ENCODE measurements at places on chromosomes 16 and 17. TPM values are rescaled to one million over a fixed set of nuclear protein-coding genes. Genes with fewer than 3 reads are reported as not detected.

DNA sequence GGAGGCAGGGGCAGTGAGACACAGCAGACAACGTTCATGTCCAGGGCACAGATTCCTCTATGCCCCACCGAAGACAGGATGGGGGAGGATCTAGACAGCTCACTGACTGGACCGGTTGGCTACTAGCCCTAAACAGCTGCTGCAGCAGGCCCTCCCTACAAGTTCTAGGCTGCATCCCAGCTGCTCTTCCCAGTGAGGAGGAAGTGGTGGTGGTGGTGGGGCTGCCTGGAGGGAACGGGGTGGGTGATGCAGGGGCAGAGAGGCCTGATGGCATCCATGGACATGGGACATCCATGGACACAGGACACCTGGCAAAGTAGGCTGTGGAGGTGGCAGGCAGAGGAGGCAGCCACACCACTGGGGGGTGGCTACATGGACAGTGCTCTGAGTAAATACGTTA, 18.3 kb downstream of the SPHK1 start:
- DNase-seq, result no peak

GRCh38 chr17:77657839-77658238, 300.7 kb upstream of the TNRC6C start:
- no peak for DNase-seq

DNA sequence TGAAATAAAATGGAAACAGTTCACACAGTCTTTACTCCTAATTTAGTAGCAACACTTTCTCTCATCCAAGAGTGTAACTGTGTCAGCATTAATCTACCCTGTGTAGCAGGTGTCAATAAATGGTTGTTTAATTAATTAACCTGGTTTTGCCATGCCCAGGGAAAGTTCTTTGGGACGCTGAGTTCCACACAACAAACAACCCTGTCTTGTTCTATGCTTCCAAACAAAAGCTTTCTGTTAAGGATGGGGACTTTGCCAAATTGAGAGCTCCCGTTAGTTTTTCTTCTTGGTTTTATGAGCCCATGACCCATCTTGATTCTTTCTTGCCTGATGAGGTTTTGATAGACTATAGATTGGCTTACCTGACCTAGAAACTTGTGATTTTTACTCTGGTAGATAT, 530.1 kb downstream of the KCNJ2 start:
- no peak for DNase-seq

- no peak for DNase-seq
Observed at GRCh38 chr17:29176558-29177351, 3.4 kb downstream of the MYO18A start.

DNA sequence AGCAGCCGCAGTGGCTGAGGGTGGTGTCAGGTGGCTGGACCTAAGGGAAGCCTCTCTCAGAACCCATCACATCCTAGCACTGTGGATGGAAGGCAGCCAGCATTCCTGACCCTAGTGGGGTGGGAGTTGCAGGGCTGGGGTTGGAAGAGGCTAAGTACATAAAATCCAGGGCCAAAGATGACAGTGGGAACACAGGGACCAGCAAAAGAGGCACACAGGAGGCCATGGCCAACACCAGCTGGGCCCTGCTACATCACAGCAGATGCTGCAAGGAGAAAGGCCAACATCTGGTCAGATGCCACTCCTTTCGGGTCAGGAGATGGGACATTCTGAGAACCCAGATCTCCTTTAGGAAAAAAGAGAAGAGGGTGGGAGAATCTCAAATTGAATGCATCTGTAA, 415.4 kb downstream of the SLC39A11 start:
- DNase-seq, result no peak

- DNase-seq, result no peak
Observed at GRCh38 chr16:59188029-59188428, 453.9 kb upstream of the GOT2 start.

DNA sequence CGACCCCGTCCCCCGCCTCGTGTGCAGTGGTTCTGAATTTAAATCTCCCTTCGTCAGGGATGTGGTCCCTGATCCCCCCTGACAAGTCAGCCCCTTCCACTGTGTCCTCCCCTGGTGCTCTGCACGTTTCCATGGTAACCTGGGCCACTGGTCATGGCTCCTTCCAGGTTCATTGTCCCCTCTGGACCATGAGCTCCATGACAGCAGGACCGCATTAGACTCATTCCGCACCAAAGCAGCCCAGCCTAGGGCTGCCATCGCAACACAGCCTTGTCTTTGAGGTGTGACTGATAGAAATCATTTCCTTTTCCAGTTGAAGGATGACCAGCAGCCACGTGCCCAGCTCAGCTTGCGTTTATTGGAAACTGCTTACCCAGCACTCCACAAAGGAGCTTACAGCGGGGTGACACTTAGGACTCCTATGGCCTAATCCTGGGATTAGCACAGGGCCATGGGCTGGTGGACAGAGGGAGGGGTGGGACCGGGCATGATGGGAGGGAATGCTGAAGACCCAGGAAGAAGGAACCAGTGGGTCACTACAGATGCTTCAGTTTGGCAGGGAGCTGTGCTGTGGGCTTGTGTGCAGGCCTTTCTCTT, 7.6 kb downstream of the RCVRN start:
- no peak for DNase-seq

- DNase-seq, result no peak
Observed at GRCh38 chr17:76408037-76408849, 23.8 kb downstream of the SPHK1 start.

DNA sequence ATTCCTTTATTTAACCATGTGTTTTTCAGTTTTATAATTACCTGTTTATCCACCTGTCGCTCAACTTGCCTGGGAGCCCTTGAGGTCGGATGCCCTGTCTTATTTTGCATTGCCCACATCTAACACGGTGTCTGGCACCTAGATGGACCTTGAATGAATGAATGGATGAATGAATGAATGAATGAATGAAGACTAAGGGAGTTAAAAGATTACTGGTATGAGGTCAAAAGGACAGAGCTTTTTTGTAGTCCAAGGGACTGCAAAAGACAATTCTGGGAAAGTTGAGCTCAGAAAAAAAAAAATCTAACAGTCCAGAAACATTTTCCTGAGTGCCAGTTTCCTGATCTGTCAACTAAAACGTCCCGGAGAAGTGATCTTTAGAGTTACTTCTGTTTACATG, 244.6 kb upstream of the MYOCD start:
- no peak for DNase-seq

DNA sequence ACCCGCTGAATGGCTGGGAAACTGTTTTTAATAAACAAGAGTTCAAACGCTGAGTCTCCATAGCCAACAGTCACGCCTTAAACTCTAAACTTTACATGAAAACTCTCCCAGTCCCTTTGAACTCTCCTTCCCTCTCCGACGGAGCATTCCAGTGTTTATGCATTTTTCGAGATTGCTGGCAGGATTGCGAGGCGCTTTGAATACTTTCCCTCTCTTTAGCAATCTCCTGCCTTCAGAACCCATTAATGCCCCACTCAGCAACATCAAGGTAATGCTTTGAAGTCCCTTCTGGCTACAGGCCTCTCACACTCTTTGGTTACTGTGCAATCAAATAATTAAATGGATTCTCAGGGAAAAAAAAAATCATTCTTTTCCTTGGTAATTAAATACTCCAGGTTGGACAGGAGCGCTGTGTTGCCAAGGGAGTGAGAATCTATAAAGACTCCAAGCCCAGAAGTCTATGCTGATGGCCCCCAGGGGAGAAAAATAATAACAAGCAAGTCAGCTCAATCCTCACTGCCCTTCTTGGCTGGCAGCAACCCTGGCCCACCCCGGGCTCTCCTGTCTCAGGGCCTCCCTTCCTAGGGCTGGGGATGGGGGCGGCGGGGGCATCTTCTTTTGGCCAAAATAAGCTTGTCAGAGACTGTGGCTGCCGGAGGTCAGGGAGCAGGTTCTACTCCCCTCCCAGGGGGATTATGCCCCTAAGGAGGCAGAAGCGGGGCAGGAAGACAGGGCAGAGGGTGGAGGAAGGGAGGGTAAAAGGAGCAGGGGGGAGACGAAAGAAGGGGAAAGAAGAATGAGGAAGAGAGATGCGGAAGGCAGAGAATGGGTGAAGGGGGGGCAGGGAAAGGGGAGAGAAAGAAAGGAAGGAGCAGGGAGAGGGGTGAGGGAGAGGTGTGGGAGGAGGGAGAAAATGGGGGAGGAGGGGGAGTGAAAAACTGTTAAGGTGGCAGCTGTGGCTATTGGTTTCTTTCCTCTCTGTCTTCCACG, 45.2 kb downstream of the AXIN2 start:
- DNase-seq, result no peak

DNA sequence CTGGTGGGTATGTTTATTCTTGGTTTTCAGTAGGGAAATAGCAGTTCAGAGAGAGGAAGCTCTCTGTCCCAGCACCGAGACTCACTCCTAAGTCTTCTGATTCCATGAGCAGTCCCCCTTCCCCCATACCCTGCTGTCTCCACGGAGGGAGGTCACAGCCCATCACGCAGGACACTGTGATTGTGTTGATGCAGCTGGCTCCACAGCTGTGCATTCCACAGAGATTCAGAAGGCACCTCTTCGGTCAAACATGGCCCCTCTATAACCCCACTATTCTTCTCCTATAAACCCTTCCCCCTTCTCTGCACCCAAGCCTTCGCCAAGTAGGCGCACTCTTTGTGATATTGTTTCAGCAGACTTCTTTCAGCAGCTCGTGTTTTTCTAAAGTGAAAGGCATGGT, 104.3 kb upstream of the HLF start:
- no peak for DNase-seq

- no peak for DNase-seq
Observed at GRCh38 chr17:17837966-17838962, 1.5 kb upstream of the SREBF1 start.

GRCh38 chr16:15484662-15485061, 50.3 kb downstream of the BMERB1 start:
- no peak for DNase-seq

- DNase-seq, result no peak
Observed at GRCh38 chr17:1695365-1695764, 10.7 kb upstream of the PRPF8 start.

GRCh38 chr16:81513204-81514040, 68.8 kb downstream of the CMIP start:
- DNase-seq, result no peak

DNA sequence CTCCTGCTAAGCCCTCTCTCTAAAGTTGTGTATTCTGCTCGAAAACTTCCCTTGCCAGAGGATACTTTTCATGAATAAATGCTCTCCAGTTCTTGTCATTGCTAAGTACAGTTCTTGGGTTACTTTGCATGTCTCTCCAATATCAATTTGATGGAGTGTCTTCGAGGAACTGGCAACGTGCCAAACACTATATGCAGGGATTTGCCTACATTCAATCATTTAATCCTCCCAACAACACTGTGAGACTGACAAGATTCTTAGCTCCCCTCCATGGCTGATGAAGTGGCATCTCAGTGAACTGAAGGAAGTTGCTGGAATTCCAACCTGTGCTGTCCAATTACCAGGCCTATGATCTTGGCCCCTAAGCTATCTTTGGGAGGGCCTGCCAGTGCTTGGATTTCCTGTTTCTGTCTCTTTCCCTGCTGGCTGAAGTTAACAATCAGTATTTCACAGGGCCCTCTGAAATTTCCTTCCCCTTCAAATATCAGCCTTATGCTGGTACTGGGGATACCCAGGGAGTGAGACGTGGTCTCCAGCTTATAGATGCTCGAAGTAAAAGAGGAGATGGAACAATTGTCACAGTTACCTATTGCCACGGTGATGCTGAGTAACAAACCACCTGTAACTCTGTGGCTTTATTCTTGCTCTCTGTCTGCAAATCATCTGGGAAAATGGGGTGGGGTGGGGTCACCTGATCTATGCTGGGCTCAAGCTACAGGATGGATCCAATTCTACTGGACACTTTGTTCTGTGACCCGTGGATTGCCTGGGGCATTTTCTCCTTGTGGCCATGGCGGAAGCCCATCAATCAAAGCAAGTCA, 19.4 kb upstream of the CRISPLD2 start:
- DNase-seq, result no peak

DNA sequence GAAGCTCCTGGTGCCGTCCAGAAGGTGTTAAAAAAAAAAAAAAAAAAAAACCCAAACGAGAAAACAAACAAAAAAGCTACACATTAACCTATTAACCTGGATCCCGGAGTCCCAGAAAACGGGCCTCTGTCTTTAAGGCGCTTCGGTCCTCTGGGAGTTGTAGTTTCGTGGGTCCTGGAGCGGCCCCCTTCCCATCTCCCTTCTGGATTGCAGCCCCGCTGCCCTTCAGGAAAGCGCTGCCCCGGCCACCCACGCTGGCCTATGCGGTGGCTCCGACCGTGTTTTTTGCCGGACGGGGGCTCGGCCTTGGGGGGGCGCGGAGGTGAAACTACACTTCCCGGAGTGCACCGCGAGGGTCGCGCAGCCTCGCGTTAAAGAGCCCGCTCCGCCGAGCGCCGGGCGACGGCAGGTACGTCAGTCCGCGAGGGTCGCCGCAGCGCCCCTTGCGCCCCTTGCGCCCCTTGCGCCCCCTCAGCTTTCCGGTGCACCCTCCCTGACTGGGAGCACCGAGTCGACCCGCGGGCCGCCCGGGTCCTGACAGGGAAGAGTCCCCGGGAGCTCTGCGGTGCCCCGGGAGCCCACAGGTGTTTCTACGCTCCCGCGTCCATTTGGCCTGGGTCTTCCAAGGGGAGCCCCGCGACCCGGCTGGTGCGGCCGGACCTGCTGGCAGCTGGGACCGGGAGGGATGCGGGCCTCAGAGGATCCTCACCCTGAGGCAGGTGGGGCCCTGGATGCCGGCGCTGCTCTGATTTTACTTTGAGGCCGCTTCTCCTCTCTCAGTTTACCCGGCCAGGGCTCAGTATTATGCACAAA, at the start of gene FCSK:
TSS of gene FCSK (plus strand) at position 374 of the 813 bp plus-strand sequence. CDS start 8,596 bp downstream, outside the sequence.
- no peak for DNase-seq

- DNase-seq, result no peak
Observed at GRCh38 chr17:57975044-57975443, 13.0 kb downstream of the VEZF1 start.

- DNase-seq, result no peak
Observed at GRCh38 chr16:74735162-74735452, 34.4 kb upstream of the MLKL start.

DNA sequence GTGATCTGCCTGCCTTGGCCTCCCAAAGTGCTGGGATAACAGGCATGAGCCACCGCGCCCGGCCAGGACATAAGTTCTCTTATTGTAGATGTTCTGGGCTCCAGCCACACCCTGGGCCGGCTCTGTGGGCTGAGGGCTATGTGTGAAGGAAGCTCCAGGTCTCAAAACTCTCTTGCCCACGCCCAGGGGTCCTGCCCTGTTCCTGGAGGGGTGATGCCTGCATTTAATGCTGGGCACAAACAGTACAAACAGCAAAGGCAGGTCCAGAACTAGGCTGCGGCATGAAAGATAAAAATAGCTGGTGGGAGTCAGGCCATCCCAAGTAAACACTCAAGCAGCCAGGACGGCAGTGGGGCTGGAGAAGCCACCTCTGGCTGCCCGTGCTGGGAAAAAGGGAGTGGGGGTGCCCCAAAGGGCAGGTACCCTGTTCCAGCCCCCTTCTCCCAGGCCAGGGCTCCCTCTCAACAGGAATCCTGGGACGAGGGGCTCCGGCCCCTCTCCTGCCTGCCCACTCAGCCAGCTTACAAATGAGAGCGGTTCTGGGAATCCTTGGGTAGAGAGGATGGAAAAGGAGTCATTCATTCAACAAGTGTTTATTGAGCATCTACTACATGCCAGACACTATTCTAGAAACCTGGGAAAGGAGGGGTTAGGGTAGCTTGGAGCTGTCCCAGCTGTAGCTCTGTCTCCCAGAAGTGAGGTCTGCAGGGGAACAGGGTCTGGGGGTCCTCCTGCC, 4.6 kb downstream of the TRIM47 start:
- DNase-seq, result no peak

Gene TBC1D26
- total RNA-seq, result not detected

Gene USP6
- not detected for total RNA-seq

Gene NME2
- total RNA-seq, result 537 TPM

Gene TAOK2
- total RNA-seq, result 130 TPM

Gene NPIPA1
- 21.6 TPM for total RNA-seq

Gene BCL6B
- 180 TPM for total RNA-seq

Gene KRT24
- total RNA-seq, result not detected

Gene KRT31
- total RNA-seq, result not detected

Gene CD79B
- total RNA-seq, result 0.70 TPM

Gene TSPAN10
- 0.18 TPM for total RNA-seq

Gene ZNF287
- total RNA-seq, result 3.2 TPM

Gene YBX2
- not detected for total RNA-seq

Data from glomerular endothelial cell (primary cell).